WTC11 (cell line): ENCODE measurements at places on chromosomes 6 and 20. TPM values are rescaled to one million over a fixed set of nuclear protein-coding genes. Genes with fewer than 3 reads are reported as not detected.

DNA sequence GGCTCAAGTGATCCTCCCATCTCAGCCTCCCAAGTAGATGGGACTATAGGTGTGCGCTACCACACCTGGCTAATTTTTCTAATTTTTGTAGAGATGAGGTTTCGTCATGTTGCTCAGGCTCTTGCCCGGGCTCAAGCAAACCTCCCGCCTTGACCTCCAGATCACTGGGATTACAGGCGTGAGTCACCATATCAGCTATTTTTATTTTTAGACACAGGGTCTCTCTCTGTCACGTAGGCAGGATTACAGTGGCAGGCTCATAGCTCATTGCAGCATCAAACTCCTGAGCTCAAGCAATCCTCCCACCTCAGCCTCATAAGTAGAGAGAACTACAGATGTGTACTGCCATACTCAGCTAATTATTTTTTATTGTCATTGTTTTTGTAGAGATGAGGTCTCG is 41.7 kb downstream of the SLC23A2 start:
- no peak for DNase-seq

- DNase-seq = no peak
These were observed 20.9 kb upstream of the MAP1LC3A start for GRCh38 chr20:34537651-34538050.

DNA sequence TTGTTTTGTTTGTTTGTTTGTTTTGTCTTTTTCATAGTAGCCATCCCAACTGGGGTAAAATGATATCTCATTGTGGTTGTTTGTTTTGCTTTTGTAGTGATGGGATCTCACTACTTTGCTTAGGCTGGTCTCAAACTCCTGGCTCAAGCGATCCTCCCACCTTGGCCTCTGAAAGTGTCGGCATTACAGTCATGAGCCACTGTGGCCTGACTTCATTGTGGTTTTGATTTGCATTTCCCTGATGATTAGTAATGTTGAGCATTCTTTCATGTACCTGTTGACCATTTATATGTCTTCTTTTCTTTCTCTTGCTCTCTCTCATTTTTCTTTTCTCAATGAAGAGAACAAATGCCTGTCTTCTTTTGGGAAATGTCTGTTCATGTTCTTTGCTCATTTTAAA is 30.8 kb upstream of the HLA-DOA start:
- no peak for DNase-seq

DNA sequence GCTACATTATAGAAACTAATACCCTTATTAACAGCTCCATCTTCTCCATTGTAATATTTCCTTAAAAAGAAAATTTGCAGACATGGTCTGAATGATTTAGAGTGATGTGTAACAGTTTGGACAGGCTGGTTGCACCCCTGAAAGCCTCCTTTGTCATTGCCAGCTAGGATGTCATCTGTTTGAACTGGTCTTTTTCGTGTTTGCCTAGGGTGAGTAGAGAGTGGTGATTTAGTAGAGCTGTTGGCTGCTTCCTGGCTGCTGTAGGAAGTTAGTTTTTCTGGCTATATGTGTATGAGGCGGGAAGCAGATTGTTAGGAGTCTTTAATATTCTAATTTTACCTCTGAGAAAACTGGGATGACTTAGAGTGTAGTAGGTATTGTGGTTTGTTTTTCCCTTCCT is 101.1 kb downstream of the ZFAND3 start:
- DNase-seq = no peak

DNA sequence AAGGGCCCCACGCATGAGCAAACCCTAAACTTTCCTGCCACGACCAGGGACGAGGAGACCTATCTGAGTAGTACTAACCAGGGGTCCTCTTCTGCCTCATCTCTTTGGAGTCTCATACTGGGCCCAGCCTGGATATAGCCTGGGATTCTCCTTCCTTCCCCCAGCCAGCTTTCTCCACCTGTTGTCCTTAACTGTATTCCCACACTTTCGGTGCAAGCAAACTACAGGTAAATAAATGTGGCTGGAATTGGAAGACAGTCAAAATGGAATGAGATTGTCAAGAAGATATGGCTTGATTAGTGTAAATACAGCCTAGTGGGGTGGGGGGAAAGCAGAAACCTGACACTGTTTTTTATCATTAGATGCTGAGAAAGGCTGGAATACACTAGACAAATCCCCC is 23.5 kb upstream of the LY86 start:
- DNase-seq = no peak

DNA sequence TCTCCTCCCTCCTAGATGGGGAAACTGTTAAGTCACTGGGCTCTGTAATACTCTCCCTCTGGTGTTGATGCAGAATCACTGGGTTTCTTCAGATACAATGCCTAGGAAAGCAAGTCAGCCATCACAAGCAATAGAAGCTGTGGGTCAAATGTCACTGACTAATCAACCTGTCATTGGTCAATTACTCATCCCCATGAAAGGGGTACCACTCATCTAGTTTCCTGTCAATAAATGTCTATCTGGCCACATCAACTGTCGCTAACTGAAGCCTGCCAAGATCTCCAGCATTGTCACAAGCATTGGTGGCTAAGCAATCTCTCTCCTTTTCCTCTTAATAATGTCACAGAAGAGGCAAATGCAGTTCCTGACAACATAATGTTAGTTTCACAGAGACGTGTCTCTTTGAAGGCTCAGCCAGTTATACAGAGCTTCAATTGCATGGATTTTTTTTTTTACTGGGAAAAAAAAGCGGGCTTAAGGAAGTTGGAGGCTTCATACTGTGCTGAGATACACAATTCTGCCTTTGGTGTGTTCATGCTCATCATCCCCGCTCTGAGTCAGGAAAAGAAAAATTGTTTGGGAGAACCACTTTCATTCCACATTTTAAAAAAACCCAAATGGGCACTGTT is 355.9 kb downstream of the BTBD9 start:
- no peak for DNase-seq

DNA sequence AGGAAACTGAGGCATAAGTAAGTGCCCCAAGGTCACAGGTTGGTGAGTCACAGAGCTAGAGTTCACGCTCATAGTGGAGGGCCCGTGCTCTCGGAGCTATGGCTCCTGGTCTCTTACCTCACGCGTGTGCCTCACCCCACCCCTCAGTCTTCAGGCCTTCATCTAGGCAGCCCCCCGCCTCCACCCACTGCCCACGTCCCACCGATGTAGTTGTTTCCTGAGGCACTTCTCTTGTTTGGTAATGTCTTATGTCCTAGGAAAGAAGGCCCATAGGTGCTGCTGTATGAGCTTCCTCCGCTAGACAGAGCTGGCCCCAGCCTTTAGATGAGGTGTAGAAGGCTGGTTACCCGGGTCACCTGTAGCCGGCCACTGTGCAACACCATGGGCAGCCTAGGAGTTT is 5.1 kb downstream of the RIPK1 start:
- no peak for DNase-seq

MCCD1 gene
- total RNA-seq = not detected in 3 replicates

PROKR2 gene
- 1.5 to 2.6 TPM (median 2.0 TPM) in 3 replicates for total RNA-seq

HECA gene
- 8.1 to 9.4 TPM (median 8.1 TPM) in 3 replicates for total RNA-seq

RCAN2 gene
- total RNA-seq = 3.4 to 3.9 TPM (median 3.8 TPM) in 3 replicates
